AG10803 (cell line): ENCODE measurements at places on chromosomes 4 and X.

GRCh38 chr4:13430834-13431568 lies 53.1 kb downstream of the RAB28 start:
- DNase-seq, result no peak

DNA sequence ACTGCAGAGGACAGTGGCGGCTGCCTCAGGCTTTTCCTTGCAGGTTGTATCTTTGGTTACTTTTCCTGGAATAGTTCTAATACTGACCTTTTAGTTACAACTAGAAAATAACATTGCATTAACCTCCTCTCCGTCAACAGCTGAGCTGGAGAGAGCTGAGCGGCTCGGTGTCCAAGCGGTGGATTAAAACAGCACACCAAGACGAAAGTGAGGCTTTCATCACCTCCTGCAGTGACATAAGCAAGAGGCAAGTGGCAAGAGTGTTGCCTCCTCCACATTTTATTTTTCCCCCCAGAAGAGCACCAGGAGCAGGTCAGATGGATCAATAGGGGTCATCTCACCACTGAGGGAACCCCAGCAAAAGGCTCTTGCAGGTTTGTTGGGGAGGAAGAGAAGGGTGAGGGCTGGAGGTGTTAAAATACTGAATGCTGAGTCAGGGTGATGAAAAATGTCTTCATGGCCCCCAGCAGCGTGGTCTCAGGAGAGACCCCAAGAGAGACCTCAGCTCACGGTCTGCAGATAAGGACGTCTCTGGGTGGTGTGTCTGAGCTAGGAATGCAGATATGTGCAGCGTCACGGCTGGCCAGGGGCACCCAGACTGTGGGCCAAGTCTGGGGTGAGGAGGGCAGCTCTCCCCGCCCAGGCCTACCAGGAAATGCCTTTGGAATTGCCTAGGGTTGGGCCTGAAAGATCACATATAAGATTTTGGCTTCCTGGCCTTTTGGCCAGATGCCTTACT lies 50.3 kb downstream of the CASP3 start:
- DNase-seq, result peak; percentile 27

GRCh38 chrX:53362449-53362848 lies 60.0 kb downstream of the SMC1A start:
- no peak for DNase-seq

GRCh38 chr4:148054275-148054674 lies 322.4 kb downstream of the ARHGAP10 start:
- DNase-seq, result no peak

DNA sequence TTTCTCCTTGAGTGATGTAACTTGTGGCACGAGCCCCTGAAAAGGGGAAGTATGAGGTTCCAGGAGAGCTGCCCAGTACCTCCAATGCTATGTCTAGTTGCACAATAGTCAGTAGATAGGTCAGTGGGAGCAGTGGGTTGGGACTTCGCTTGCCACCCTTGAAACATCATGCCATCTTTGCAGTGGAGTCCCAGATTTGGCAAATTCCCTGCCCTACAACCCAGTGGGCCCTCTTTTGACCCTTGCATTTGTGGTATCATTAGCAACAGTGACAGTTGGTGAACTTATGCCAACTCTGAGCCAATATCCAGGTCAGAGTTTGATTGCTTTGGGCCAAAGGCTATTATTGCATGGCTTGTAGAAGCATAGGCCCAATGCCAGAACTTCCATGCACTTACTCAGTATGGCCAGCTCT lies 12.3 kb downstream of the FHL1 start:
- peak; percentile 9 for DNase-seq

DNA sequence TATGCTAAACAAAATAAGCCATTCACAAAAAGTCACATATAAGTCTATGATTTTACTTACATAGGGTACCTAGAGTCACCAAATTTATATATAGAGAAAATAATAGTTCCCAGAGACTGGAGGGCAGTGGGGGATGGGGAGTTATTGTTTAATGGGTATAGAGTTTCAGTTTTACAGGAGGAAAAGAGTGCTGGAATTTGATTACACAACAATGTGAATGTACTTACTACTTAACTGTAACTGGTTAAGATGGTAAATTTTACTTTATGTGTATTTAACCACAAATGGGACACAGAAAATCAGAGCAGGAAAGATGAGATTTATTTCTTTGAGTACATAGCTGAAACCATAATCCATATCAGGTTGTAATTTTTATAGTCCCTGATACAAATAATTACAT lies 144.4 kb downstream of the TMA16 start:
- DNase-seq, result no peak

GRCh38 chr4:180581061-180581460 lies 1662.1 kb upstream of the TENM3 start:
- no peak for DNase-seq

DNA sequence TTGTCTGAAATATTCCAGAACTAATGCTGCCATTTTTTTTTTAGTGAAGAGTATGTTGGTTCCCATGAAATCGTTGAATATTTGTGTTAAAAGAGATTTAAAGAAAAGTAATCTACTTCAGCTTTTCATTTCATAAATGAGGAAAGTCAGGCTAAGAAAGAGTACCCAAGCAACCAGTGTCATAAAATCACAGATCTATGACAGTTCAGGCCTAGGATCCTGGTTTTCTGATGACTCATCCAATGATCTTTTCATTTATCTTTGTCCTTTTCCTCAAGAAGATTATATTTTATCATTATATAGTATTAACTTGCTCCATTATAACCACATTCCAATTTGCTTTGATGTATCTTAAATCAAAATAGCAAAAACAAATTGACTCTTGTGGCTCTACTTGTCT lies 139.4 kb upstream of the HCCS start:
- no peak for DNase-seq

GRCh38 chrX:41148553-41148952 lies 63.3 kb downstream of the USP9X start:
- peak; percentile 15 for DNase-seq
